Common myeloid progenitor, CD34-positive (primary cell): ENCODE measurements at places on chromosomes 7 and 10.

- DNase-seq = peak; percentile 64
Observed at GRCh38 chr10:120789303-120790203, 61.6 kb upstream of the WDR11 start.

GRCh38 chr10:78318305-78318704, 284.6 kb downstream of the RPS24 start:
- no peak for DNase-seq

DNA sequence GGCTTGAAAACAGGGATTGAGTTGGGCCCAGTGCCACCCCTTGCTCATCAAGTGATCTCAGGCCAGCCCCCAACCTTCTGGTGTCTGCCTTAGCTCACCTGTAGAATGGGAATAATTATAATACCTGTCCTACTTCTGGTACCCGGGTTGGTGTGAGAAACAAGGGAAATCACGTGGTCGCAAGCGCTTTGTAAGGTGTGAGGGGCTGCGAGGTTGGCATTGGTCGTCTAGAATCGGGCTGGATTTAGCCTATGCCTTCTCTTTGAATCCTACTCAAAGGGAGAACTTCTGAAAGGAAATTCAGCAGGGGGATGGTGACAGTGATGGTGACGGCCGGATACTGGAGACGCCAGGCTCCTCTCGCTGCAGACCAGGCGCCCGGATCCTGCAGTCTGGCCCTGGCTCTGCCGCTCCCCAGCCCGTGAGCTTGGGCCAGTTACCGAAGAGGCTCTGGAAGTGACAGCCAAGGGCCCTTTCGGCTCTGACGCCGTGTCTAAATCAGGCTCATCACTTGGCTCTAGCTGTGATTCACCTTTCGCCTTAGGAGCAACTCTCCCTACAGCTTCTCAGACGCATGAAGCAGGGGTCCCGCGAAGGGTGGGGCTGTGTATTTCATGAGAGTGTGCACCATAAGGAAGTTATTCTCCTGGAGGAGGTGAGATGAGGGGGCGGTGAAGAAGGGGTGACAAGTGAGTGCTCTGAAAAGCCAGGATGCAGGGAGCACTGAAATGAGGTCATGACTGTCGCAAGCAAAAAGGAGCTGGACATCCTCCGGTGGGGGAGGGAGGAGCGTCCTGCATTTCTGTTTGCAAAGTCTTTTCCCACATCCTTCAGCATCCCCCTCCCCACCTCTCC, 4.0 kb upstream of the CREB5 start:
- DNase-seq = no peak

DNA sequence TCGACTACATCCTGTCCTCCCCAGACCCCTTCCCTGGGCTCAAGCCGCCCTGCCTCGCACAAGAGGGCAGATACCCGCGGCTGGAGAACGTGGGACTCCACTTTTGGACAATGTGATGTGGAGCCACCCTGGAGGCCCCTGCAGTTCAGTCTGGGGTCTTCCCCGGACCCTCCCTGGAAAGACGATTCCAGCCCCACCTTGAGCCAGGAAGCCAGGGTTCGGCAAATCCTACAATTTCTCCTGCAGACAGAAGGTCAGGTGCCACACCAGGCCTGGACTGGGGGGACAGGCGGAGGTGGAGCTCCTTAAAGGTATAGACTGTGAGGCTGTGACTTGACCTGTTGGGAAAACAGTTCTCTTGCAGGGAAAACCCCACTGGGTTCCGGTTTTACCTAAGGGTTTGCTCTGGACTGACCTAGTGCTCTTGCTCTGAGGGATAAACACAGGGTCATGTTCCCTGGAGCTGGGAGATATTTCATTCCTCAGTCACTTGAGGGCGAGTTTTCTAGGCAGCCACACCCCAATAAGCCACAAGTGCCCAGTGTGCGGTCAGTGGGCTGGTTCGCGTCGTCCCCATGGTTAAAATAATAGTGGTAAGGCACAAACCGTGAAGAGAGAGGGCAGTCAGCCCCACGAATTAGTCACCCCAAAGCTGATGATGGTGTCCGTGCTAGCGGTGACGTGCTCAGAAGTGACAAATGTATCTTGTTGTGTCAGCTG, 1.6 kb downstream of the FOXL3 start:
- no peak for DNase-seq

DNA sequence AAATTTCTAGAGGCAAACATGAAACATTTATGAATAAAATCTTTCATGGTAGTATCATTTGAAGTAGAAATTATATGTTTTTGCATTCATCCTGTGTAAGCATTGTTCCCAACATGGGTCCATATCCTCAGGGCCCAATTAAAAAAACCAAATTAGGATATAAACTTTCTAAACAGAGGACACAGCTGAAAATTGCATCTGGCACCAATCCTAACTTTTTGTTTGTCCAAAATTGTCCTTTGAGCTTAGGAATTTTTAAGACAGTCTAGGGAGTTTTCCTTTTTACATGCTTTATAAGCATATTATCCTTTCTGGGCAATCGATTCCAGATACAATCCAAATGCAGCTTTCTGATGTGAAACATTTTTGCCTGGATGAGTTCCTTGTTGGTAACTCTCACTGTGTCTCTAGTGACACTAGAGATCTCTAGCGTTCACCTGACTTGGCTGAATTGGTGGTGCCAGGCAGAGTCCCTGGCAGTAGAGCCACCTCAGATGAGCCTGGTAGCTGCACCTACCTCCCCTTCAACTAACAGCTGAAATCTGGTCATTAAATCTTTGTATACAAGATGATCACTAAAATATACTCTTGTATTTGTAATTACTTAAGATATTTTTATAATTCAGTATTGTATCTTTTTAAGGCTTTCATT, 137.6 kb upstream of the SAMD8 start:
- no peak for DNase-seq

- peak; percentile 26 for DNase-seq
Observed at GRCh38 chr7:155190688-155191087, 107.0 kb upstream of the INSIG1 start.

- no peak for DNase-seq
Observed at GRCh38 chr7:90777886-90778285, 181.8 kb downstream of the CDK14 start.
